Activated CD4-positive, alpha-beta T cell treated with anti-CD3 and anti-CD28 coated beads, Interleukin-2, amount 10 ng/mL, durations not matched to agents 7 days and 5 days (primary cell): ENCODE measurements at places on chromosomes 5 and 9. TPM values are rescaled to one million over a fixed set of nuclear protein-coding genes. Genes with fewer than 3 reads are reported as not detected.

DNA sequence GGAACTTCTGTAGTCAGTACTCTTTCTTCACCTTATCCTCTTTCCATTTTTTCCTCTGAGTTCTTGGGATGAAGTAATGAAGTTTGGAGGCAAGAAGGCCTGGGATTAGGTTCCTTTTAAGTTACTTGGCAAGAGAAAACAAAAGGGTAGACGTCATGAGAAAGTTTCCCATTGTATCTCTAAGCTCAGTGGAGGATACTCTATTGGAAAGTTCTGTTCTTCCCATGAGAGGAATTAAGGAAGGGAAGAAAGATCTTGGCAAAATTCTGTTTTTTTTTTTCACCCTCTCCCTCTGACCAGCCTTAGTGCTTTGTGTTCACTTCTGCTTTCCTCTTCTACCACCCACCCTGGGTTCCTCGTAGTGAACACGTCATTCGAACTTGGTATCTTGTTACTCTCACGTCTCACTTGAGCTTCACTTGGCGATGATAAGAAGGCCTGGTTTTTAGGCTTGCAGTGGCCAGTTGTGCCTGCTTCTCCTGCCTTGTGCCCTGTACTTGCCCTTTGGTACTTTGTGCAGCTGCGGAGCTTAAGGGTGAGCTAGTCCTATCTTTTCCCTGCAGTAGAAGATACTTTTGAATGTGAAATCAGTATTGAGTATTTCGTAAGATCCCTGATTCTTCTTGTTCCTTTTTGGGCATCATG lies 67.0 kb downstream of the ARHGAP26 start:
- H3K27me3 ChIP-seq = no peaks in the 10 kb centered on the region
- H3K36me3 ChIP-seq = peaks cover 2% of the 10 kb centered on the region
- no peak for DNase-seq
- no peak overlapping the region for H3K27ac ChIP-seq

ANKRD18B gene
- 0.97 TPM for total RNA-seq

- DNase-seq = no peak
- no peaks in the 10 kb centered on the region for H3K27me3 ChIP-seq
- H3K4me1 ChIP-seq = peaks cover 7% of the 10 kb centered on the region
- H3K27ac ChIP-seq = no peak overlapping the region
Observed at GRCh38 chr5:177040814-177041420, 18.4 kb downstream of the ZNF346 start.

DNA sequence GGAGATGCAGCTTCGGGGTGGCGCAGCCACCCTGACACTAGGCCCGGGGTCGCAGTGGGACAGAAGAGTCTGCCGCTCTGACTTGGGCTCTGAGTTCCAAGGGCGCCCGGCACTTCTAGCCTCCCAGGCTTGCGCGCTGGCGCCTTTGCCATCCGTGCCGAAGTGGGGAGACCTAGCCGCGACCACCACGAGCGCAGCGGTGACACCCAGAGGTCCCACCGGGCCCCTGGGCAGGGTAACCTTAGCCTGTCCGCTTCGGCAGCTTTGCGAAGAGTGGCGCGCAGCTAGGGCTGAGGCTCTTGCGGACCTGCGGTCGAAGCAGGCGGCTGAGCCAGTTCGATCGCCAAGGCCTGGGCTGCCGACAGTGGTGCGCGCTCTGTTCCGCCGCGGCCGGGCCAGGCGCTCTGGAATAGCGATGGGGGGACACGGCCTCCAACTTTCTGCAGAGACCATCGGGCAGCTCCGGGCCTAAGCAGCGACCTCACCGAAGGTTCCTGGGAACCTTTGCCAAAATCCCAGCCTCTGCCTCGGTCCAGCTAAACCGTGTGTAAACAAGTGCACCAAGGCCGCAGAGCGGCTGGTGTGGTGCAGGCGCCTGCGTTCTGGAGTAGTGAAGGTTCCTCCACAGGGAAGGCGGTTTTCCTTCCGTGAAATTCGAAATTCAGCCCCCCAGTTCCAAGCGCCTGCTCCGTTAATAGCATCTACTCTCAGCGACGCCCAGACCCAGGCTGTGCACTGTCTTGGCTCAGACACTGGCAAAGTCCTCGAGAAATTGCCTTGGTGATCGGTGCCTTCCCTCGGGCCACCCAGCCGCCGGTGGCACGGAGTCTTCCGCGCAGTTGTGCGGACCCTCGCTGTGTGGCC lies 7.4 kb downstream of the TLX3 start:
- peak overlapping the region; percentile 13 for H3K4me3 ChIP-seq
- H3K4me1 ChIP-seq = peaks cover 15% of the 10 kb centered on the region
- H3K27me3 ChIP-seq = peaks cover 83% of the 10 kb centered on the region
- DNase-seq = no peak
- peaks cover 3% of the 10 kb centered on the region for H3K36me3 ChIP-seq

- no peak overlapping the region for H3K4me3 ChIP-seq
- H3K4me1 ChIP-seq = no peaks in the 10 kb centered on the region
- no peaks in the 10 kb centered on the region for H3K36me3 ChIP-seq
- no peak for DNase-seq
Observed at GRCh38 chr5:154505567-154505966, 27.5 kb upstream of the HAND1 start.

DNA sequence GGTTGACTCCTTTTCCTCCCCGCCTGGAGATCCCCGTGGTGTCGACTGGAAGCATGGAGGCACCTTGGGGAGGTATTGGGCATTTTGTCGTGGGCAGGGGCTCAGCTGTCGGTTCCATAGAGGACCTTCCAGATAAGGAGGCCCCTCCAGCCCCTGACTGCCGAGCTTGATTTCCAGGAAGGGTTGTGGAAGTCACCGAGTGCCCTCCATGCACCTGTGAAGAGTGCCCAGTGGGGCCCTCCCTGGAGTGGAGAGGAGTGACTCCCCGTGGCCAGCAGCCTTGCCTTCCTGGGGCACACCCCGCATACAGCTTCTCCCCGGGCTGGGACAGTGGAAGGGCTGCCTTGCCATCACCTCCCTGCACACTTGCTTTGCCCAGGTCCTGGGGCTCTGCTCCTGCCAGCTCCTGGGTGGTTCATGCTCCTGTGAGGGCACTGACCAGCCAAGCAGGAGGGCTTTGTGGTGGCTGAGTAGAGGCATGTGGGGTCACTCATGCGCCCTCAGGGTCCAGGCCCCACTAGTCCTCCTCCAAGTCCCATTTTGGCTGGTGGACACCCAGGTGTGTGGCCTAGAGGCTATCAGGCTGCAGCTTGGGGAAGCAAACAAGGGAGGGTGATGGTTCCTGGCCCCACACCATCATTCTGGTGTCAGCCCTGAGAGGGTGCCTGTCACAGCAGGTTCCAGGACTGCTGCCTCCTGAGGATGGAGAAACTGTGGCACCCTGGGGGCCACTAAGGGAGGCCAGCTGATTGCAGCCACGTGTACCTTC lies 133.0 kb downstream of the WNK2 start:
- no peaks in the 10 kb centered on the region for H3K36me3 ChIP-seq
- no peak overlapping the region for H3K4me3 ChIP-seq
- H3K27ac ChIP-seq = no peak overlapping the region
- H3K27me3 ChIP-seq = peaks cover 20% of the 10 kb centered on the region

DNA sequence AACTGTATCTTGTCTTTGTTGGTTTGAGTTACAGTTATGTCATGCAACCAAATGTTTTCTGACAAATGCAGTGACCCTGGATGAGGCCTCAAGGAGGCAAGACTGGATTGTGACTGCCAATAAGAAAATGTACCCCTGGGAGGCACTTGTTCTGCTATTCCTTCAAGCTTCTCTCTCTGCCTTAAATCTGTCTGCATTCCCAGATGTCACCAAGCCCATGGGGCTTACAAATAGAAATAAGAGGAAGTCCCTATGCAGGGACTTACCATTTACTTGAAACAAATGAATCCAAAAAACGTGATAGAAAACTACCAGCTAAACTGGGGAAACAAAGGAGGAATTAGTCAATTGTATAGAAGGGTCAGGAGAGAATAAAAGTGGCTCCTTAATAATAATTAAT lies 8.2 kb upstream of the PARP8 start:
- H3K36me3 ChIP-seq = peaks cover 3% of the 10 kb centered on the region
- DNase-seq = no peak
- H3K4me1 ChIP-seq = peaks cover 14% of the 10 kb centered on the region
- no peak overlapping the region for H3K27ac ChIP-seq
- H3K27me3 ChIP-seq = no peaks in the 10 kb centered on the region

- H3K4me3 ChIP-seq = no peak overlapping the region
- no peaks in the 10 kb centered on the region for H3K27me3 ChIP-seq
- no peaks in the 10 kb centered on the region for H3K4me1 ChIP-seq
- no peaks in the 10 kb centered on the region for H3K36me3 ChIP-seq
Observed at GRCh38 chr5:3389471-3390026, 206.1 kb upstream of the IRX1 start.

DNA sequence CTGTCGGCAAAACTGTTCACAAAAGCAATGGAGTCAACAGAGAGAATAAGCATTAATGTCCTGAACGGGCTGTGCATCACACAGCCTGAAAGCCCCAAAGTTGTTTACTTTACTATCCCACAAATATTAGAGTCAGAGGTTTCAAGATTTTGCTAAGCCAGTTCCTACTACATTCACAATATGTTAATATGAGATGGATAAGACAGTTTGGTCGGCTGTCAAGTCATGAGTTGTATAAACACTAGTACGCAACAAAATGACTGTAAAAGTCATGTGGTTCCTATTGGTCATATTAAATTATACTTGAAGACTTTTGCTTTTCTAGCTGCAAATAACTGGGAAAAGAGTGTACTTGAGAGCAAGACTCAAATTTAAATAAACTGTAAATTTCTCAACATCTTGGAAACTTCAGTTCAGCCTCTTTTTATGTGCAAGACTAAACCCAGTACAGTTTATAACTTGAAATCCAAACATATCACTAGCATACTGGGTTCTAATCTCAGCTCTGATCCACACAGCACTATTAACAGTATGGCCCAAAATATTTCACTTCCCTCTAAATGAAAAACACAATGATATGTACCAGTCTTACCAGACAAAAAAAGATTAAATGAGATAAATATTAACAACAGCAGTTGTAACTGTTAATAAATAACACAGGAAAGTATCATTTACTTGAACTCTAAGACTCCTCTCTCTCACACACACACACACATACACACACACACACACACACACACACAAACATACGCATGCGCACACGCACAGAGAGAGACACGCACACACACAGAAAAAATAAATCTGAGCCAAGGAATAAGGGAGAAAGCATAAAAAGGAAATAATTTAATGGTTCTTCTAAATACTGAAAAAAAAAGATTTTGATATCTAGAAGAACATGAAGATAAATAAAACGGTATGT lies 33.1 kb downstream of the FANCC start:
- H3K36me3 ChIP-seq = peaks cover 8% of the 10 kb centered on the region
- H3K27me3 ChIP-seq = no peaks in the 10 kb centered on the region
- peaks cover 5% of the 10 kb centered on the region for H3K4me1 ChIP-seq
- no peak for DNase-seq

IFNA21 gene
- total RNA-seq = not detected

FCN2 gene
- not detected for total RNA-seq

SLC25A25 gene
- total RNA-seq = 18.4 TPM

DNA sequence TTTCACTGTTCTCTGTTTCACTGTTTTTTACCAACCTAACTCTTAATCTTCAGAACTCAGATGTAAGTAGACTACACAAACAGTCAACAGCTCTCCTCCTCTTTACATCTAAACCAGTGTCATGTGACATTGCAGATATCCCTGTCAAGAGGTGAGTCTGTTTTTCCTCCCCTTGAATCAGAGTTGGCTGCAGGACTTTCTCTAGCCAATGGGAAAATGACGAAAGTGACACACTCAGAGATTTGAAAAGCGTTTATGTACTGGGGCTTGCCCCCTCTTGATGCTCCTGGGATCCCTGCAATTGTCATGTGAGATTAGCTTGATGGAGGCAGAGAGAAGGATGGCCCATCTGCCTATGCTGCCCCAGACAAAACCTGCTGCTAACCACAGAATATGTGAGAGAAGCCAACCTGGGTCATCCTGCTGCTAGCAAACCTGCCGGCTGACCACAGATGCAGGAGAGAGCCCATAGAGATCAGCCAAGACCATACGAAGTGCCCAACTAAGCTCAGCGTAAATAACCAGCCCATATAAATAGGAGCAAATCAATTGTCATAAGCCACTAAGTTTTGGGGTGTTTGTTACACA lies 111.1 kb downstream of the ASTN2 start:
- H3K27me3 ChIP-seq = no peaks in the 10 kb centered on the region
- H3K27ac ChIP-seq = no peak overlapping the region
- H3K4me3 ChIP-seq = no peak overlapping the region
- no peaks in the 10 kb centered on the region for H3K36me3 ChIP-seq
- no peak for DNase-seq

GRCh38 chr5:147156012-147156411 lies 78.8 kb upstream of the STK32A start:
- no peak for DNase-seq
- no peak overlapping the region for H3K4me3 ChIP-seq
- no peaks in the 10 kb centered on the region for H3K36me3 ChIP-seq
- no peaks in the 10 kb centered on the region for H3K27me3 ChIP-seq
- H3K4me1 ChIP-seq = no peaks in the 10 kb centered on the region

SH3GL2 gene
- total RNA-seq = not detected

DNA sequence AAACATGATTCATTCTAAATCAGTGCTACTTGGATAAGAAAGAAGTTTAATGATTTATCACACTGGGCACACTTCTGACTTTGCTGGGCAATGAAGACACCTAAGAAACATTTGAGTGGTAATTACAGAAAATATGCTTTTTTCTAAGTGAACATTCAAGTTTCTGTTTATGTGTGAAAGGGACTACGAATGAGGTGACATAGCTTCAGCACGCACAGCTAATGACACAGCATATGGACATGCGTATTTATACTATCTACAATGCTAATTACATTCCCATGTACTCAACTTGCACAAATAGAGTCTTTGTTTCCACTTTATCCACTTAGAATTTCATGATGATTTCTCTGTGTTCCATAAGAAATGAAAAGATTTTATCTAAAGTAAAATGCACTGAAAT lies 40.6 kb downstream of the FREM1 start:
- H3K36me3 ChIP-seq = no peaks in the 10 kb centered on the region
- H3K4me3 ChIP-seq = no peak overlapping the region
- no peaks in the 10 kb centered on the region for H3K27me3 ChIP-seq
- DNase-seq = no peak
- H3K27ac ChIP-seq = no peak overlapping the region
